T-helper 2 cell (primary cell): ENCODE measurements at places on chromosomes 2 and 18.
A peak's percentile ranks its signal among the peaks of the same experiment; 100 is the strongest.

- DNase-seq: no peak
Measured at GRCh38 chr18:8603663-8604520, 5.3 kb upstream of the RAB12 start.

DNA sequence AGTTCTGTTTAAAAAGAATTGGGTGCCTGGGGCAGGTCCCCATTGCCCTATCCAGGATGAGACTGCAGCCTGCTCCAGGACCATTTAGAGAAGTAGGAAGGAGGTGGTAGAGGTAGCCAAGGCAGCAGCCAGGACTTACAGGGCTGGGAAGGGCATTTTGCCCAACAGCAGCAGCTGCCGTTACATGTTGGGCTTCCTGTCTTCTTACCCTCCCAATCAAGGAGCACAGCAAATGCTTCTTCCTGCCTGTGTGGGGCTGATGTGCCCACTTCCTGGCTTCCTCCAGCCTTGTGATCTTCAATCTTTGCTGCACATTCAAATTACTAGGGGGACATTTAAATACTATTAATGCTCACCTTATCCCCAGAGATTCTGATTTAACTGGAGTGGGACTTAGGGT is 112.0 kb downstream of the QPCT start:
- DNase-seq: no peak

GRCh38 chr2:160836755-160837154 is 323.5 kb upstream of the TANK start:
- DNase-seq: no peak

GRCh38 chr2:143652692-143653091 is 523.5 kb downstream of the ARHGAP15 start:
- DNase-seq: no peak

- DNase-seq: no peak
Measured at GRCh38 chr2:20595439-20596192, 55.3 kb downstream of the HS1BP3 start.

DNA sequence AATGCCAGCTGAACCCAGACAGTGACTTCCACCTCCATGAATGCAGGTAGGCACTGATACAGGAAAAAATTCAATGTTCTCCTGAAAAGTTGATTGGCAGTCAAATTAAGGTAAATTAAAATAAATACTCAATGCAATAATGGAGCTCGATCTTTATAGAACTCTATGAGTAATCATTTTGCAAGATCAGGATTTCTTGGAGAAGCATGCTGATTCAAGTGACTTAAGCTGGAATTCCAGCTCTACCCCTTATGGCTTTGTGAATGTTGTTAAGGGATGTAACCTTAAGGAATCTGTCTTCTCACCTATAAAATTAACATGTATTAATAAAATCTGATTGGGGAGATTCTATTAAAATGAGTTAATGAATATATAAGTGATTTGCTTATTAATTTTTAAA is 145.1 kb downstream of the QPCT start:
- no peak for DNase-seq

- DNase-seq: peak; percentile 73
Measured at GRCh38 chr2:121699421-121700333, 37.0 kb downstream of the NIFK start.

- DNase-seq: no peak
Measured at GRCh38 chr2:68943581-68944568, 8.8 kb downstream of the GKN2 start.

DNA sequence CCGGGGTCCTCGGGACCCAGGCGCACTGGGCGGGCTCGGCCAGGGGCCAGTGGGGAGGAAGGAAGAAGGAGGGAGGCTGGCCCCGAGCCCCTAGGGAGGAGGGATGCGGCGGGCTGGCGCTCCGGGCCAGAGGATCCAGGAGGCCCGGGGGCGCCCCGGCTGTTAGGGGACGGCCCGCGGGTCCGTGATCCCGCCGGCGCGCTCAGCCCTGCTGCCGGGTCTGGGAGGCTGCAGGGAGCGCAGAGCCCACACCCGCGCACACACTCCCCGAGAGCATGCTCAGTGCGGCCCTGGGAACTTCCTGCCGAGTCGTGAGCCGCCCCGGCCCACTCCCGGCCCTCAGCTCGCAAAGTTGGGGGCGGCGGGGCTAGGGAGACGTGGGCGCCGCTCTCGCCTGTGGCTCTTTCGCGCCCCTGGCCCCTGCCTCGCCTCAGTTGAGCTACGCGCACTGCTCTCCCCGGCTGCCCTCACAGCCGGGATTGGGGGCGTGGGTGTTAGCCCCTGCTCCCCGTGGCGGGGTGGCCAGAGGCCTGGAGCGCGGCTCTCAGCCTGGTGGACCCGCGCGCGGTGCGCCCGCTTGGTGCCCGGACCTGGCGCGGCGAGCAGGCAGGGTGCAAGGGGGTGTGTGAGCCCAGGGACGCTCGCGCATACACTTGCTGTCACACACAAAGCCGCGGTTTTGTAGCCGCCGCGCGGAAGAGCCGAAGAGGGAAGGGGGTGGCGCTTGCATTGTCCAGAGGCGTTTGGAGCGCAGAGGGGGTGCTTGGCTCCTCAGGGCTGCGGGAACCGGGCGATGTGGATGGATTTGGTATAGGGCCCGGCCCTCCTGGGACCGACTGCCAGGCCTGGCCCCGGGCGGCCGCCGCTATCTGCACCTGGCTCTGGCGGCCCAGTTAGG is 132.9 kb upstream of the MGAT5 start:
- DNase-seq: peak; percentile 44

DNA sequence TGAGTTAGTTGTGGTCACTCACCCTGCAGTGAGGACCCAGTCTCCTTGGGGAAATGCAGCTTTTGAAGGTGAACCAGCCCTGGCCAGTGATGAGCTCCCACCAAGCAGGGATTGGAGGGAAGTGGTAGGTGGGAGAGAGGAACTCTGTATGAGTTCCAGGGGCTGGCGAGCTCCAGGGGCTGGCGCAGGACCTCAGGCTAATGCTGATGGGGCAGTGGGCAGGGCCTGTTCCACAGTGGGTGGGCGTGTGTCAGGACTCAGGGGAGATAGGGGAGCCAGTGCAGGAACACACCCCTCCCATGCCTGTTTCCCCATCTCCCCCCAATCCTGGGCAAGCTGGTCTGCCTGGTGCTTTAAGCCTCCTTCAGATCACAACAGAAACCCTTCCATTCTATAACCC is 208.4 kb downstream of the DYSF start:
- DNase-seq: no peak

GRCh38 chr18:44135741-44136140 is 544.9 kb upstream of the SETBP1 start:
- no peak for DNase-seq

DNA sequence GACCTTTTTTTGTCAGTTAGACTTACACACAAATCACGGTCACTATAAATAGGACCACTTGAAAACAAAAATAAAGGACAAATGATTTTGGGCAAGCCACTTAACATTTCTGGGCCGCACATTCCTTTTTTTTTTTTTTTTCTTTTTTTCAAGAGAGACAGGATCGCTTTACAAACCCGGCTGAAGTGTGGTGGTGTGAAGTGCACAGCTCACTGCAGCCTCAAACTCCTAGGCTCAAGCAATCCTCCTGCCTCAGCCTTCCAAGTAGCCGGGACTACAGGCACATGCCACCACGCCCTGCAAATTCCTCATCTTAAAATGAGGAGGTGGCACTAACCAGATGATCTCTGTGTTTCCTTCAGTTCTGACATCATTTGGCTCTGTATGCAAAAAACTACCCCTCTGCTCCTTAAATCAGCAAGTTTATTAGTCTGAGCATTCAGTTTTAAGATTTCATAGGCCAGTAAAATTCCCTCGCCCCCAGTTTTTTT is 28.3 kb upstream of the MRO start:
- DNase-seq: no peak

DNA sequence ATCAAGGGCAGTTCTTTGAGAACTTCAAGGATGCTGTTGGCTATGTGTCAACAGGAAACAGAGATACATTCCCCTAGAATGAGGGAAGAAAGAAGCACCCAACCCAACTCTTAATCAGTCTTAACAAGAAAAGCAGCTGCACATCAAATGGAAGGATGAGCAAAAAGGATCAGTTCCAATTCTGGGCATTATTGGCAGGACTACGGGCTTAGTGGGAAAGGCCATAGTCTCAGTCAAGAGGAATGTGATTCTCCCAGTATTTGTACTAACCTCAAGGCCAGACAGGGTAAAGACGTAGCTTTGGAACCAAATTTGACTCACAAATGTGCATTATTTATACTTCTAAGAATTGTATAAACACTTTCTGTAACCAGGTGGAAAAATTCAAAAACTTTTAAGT is 18.2 kb downstream of the BMP10 start:
- DNase-seq: no peak

DNA sequence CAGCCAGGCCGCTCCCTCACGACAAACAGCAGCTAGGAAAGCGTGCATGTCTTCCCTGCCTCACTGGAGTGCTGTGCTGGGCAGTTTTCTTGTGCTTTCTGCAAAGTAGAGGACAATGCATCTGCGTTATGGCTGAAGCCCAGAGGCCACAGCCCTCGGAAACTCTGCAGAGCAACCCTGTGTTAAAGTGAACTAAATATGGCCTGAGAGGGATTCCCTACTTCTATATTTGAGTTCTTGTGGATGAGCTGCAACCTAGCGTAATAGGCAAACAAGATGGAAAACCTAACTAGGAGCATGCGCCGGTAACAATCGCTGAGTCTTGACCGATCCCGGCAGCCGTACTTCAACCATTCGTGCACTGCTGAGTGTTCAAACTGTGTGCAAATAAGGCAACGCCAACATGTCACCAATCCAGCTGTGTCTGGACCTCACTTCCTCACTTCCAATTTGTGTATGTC is 471.9 kb upstream of the HS6ST1 start:
- DNase-seq: no peak

DNA sequence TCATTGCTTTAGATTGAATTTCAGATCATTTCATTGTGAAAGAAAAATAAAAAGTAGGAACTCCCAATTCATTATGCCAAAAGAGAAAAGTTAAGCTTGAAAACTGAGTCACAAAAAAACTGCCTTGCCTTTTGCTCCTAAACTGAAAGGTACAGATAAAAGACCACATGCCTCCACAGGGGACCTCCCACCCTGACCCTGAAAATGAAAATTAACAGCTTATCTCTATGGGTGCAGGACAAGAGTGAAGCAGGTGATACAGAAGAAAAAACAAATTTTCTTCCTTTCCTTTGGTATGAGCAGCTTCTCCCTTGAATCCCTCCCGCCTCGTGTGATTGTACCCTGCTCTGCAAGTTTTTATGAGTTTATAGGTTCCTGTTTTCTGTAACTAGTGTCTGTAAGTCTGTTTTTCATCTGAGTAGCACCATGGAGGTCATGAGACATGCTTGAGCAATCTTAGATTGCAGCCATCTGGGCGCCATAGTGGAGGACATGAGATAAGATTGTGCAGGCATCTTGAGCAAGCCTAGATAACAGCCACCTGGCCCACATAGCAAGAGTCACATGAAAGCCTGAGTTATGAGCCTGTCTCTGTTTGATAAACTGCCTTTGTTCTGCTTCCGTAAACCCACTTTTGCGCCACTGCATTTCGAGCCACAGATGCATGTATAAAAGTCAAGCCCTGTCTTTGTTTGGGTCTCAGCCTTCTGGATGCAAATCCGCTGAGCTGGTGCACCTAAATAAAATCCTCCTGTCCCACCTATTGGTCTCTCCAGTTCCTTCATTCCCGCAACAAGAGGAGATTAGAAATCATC is 56.2 kb upstream of the DYNC1I2 start:
- no peak for DNase-seq

GRCh38 chr18:70135604-70136003 is 69.9 kb downstream of the RTTN start:
- DNase-seq: no peak

DNA sequence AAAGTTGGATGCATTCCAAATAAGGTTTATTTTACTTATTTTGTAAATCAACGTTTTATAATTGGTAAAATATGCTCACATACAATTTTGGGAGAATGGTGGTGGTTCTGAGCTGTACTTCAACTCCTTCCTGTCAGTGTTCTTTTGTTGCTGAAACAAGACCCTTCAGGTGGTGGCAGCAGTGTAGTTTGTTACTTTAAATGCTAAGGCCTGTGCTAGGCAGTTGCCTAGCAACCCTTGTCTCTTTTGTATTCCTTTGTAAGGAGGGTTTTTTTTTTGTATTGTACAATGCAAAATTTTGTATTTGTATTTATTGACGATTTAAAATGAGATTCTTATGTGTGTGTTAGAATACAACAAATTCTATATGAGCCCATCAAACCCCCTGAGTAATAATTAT is 166.0 kb upstream of the FAM98A start:
- DNase-seq: no peak

DNA sequence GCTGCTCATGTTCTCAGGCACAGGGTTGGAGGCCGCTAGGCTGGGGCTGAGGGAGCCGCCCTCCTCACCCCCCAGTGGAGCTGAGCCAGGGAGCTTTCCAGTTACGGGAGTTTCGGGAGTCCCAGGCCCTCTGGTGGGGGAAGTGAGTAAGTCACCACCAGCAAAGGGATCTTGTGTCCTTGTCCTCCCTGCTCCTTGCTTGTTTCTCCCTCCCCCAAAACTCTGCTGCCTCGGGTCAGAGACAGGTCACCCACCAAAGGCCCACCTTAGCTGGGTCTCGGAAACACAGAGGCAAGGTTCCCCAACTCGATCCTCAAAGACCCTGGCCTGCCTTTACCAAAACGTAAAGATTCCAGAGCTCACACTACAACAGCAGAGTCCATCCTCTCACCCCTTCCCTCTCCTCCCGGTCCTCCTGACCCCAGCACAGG is 60.5 kb upstream of the POMC start:
- DNase-seq: no peak

- DNase-seq: no peak
Measured at GRCh38 chr2:128552806-128553551, 234.3 kb upstream of the HS6ST1 start.

DNA sequence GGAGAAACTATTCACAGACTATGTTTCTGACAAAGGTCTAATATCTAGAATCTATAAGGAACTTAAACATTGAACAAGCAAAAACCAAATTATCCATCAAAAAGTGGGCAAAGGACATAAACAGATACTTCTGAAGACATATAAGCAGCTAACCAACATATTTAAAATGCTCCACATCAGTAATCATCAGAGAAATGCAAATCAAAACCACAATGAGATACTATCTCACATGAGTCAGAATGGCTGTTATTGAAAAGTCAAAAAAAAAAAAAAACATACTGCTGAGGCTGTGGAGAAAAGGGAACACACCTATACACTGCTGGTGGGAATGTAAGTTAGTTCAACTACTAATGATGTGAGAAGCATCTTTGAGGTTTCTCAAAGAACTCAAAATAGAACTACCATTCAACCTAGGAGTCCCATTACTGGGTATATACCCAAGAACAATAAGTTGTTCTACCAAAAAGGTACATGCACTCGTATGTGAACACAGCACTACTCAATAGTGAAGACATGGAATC is 220.4 kb upstream of the TFPI start:
- DNase-seq: no peak

GRCh38 chr2:11396467-11397445 is 52.3 kb upstream of the ROCK2 start:
- no peak for DNase-seq
